ENCODE measurements at places on chromosomes 2 and 18.

- no peak for DNase-seq
These were observed 74.7 kb downstream of the TNFRSF11A start for GRCh38 chr18:62399781-62400308.

- no peak for DNase-seq
These were observed 153.3 kb downstream of the ZNF236 start for GRCh38 chr18:76975577-76976110.

DNA sequence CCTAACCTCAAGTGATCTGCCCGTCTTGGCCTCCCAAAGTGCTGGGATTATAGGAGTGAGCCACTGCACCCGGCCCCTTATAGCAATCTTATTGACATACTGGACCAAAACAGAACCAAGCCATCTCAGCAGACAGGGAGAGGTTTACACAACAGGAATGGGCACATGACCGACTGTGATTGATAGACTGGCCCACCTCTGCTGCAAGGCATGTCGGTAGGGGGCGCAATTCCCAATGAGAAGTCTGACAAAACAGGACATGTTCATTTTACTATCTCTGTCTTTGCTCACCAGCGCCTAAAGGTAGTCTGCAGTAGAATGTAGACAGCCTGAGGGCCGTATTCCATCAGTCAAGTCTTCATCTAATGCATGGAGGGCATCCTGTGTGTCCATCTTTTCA is 2.0 kb downstream of the LYPD6B start:
- DNase-seq, result no peak

DNA sequence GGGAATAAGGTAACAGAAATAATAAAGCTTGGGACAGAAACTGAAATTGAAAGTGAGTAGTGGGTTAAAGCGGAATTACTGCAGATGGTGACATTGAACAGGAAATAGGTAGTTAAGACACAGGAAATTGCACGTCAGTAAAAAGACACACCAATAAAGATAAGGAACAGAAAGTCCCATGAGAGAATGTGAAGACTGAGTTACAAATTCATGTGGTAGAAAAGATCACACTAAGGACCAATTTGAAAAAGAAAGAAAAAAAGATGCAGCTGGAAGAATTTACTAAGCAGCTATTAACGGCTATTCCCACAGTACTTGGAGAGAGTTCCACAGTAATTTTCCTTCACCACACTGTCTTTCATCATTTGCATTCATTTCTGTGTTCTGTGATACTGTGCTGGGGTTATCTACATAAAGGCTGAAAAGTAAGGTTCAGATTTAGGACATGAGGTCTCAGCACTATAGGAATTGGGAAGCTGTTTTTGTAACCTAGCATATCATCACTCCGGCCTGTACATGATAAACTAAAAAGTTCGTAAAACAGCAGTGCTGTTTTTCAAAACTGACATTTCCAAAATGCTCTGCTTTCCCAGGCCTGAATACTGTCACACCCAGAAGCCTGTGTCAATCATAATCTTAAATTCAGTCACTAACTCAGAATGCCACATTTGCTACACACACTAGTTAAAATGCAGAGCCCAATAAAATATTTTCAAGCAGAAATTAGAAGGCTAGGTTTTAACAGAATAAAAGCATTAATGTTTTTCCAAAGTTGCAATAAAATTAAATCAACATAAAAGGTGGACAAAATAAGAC is 42.9 kb downstream of the SRBD1 start:
- no peak for DNase-seq

- no peak for DNase-seq
These were observed 186.8 kb upstream of the PGAP1 start for GRCh38 chr2:197113275-197113711.
